ENCODE measurements at places on chromosomes 2 and 18.

DNA sequence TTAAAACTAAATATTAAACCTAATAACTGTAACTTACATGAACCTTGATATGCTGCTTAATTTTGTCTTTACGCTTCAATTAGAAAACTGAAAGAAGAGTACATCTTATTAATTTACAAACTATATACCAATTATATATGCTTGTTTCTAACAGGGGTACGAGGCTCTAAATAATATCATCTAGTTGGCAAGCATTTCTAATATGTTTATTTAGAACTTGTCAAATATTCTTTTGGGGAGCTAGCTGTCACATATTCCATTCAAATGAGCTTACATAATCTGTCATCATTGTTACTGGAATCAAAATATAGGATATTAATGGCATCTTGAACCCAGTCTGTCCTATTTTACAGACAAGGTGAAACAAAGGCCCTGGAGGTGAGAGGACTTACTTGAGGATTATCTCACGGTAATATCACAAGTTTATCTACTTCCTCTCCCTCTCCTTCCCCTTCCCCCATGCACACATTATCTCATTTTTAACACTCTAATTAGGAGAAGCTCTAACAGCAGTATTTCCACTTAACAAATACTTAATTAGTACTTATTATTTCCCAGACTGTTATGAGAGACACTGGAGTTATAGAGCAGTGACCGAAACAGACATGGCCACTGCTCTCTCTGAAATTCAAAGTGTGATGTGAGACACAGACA is 3.5 kb downstream of the PRKD3 start:
- DNase-seq, result no peak

GRCh38 chr2:120856421-120856862 is 120.8 kb downstream of the GLI2 start:
- DNase-seq, result peak; percentile 81

GRCh38 chr2:190554357-190555006 is 20.0 kb upstream of the NEMP2 start:
- DNase-seq, result no peak

DNA sequence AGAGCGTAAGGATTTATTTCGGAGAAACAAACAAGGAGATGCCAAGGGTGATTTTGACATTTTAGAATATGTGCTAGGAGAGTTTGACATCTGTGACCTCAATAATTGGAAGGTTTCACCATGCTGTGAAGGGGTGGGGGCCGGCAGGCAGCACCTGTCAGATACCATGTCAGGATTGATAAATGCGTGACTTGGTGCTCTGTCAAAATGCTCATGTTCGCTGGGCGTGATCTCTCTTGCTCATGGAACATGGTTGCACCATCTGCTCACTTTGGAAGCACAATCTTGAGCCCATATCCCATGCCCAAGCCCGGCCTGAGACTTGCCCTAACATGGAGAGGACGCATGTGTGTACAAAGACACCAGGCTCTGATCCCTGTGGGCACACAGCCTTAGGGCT is 347.6 kb downstream of the RNF144A start:
- DNase-seq, result no peak

DNA sequence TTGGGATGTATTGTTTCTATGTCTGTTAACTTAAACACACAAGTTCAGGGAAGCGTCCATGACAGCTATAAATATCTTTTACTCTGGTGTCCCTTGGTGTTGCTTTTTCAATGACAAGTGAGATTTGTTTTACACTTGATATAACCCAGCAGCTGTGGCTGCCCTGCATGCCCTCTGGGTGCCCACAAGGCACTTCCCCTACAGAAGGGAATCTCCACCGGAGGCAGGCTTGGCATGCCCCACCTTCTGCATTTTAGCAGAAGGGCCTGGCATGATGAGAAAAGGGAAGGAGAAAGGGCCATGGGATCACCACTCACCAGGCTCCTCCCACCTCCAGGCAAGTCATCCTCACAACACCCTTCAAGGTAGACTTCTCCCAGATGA is 68.7 kb downstream of the TMEM247 start:
- no peak for DNase-seq

DNA sequence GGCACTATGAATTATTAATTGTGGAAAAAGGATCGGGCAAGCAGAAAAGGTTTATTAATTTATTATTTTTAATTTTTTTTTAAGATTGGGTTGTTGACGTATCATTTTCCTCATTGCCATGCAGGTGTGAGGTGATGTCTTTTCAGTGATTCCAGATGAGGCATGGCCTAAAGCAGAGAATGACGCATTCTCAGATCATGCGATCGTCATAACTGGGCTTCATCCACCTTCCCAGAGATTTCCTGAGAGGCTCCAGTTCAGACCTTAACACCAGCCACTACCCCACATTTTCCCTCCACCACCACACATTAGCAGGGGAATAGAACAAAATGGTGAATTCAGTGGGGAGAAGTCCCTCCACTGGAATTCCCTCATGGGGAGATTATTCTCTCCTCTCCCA is 518.4 kb upstream of the SPHKAP start:
- no peak for DNase-seq

GRCh38 chr2:135183822-135184221 is 131.7 kb downstream of the RAB3GAP1 start:
- DNase-seq, result peak; percentile 29

DNA sequence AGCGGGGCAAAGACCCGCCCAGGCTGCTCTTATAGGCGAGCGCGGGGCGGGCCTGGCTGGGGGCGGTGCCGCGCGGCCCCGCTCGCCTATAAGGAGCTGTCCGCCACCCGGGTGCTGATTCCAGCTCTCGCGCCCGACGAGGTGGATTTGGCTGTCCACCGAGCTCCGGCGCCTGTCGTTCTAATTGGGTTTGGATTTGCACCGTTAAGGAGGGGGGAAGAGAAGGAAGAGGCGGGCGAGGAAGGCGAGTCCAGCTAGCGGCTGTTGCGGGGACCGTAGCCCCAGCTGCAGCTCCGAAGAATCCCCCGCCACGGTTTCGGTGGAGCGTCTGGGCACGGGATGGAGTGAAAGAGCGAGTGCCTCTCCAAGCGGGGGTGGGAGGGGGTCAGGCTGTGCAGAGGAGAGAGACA is at the start of gene CNTNAP5:
CNTNAP5 (plus strand) TSS at position 117 of the 410 bp plus-strand sequence. CDS start 364 bp downstream, outside the sequence.
- peak; percentile 29 for DNase-seq

GRCh38 chr18:68466672-68467071 is 248.2 kb downstream of the TMX3 start:
- no peak for DNase-seq

DNA sequence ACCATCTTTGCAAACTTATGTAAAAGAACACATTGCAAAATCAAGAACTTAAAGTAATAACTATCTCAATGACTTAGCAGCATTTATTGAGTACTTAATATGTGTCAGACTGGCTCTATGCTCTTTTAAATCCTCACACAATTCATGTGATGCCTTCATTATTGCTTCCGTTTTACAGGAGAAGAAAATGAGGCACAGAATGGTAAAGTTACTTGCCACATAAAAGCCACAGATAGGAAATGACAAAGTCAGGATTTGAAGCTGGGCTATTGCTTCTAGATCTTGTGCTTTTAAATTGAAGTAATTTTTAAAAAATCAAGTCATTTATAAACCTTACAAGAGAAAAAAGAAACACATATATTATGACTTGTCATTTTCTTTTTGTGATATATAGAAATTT is 174.2 kb downstream of the WDR7 start:
- DNase-seq, result no peak

GRCh38 chr2:241764275-241765241 is 12.1 kb upstream of the GAL3ST2 start:
- DNase-seq, result no peak

DNA sequence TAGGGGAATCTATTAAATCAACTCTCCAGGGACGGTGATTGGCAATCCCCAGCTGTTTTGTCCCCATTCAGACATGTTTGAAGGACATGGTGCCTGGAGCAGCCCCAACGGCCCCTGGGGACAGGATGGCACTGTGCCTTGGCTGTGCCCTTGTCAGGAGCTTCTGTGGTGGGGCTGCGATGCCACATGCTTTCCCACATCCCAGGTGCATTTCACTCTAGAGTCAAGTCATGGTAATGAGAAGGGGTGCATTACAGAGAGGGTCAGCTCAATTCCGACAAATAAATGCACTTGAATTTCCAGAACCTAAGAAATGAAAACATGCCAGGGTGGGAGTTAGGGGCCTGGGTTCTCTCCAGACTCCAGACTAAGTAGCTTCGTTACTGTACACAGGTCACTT is 289.4 kb upstream of the PXDN start:
- DNase-seq, result no peak

DNA sequence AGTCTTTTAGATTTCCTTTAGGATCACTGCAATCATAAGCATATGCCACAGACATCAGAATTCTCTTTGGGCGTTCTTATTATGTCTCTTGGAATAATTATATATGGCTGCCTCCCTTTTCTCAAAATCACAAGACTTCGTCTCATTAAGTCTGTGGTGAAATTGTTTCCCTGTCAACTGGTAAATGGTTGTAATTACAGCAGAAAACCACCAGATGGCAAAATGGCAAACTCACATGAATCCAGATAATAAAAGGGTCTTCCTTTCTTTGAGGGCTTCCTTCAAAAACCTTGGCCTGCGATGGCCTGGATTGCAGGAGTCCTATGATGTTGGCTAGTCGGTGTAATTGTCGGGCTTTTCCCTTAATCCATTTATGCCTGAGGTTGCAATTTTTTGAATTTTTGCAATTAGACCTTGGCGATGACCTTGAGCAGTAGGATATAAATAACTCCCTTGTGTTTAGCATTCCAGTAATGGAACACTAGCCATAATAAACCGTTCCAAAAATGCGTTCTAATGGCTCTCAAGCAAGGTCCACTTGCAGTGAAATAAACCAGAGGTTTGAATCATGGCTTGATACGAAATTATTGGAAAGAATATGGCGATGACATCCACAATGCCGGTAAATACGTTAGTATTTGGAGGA is 656.4 kb downstream of the MBD2 start:
- peak; percentile 39 for DNase-seq

- no peak for DNase-seq
These were observed 143.1 kb upstream of the COPS8 start for GRCh38 chr2:236942554-236942953.

DNA sequence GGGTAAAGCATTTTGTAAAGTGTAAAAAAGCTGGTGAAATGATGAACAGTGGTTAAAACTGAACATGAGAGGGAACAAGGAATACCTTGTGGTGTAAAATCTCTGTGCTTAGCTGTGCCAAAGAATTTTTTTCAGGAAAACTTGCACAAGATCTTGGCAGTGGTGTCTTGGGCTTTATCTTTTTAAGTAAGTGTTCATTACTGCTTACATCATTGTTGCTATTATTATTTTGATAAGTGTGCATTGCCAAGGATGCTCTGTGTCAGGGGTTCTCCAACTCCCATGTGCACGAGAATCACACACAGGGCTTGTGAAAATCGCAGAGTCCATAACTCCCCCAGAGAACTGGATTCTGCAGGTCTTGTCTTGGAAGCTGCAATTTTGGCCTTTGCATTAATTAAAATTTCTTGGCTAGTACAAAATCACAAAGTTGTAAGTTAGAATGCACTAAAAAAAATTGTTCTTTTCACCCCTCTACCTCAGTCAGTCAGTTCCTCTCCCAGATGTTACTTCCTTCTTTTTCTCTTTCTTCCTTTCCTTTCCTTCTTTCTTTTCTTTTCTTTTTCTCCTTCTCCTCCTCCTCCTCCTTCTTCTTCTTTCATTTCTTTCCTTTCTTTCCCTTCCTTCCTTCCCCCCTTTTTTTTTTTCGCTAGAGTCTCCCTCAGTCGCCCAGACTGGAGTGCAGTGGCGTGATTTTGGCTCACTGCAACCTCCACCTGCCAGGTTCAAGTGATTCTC is 37.8 kb downstream of the GATA6 start:
- no peak for DNase-seq

DNA sequence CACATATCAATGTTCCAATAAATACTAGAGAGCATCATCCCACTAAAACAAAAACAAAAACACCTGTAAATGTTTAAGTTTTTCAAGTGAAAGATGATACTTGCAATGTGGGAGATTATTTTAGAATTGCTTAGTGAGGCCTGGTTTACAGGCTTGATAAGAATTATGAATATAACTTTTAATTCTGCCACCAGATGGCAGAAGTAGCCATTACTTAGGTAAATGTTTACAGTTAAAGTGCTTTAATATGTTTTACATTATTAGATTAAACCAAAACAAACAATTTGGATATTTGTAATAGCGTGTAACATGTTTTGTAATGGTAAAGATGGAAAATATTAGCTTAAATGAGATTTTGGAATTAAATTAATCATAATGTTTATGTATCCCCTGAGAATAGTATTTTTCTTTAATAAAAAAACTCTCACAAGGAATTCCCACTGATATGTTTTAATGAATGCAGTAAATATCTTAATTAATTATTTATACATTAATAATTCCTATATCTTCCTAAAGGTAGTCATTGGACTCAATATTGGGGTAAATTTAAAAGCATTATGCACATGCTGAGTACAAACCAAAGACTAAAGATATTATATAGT is 522.0 kb downstream of the SPAG16 start:
- peak; percentile 19 for DNase-seq

DNA sequence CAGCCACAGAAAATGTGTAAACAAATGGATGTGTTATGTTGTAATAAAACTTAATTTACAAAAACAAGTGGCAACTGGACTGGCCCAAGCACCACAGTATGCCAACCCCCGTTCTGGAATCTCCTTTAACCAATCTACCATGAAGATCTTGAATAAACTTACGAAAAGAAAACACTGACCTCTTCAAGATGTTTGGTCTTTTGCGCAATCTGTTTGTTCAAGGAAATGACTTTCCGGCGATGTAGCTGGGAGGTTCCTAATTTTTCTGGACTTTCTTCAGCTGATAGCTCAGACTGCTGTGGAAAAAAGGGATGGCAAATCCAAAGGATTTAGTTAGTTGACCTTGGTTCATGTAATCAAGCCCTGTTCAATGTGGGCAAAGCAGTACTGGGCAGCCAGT is 55.7 kb downstream of the CCDC93 start:
- peak; percentile 80 for DNase-seq

GRCh38 chr18:22674272-22674671 is 256.6 kb upstream of the CTAGE1 start:
- DNase-seq, result peak; percentile 94

GRCh38 chr2:234690569-234691213 is 193.8 kb upstream of the ARL4C start:
- DNase-seq, result peak; percentile 68

DNA sequence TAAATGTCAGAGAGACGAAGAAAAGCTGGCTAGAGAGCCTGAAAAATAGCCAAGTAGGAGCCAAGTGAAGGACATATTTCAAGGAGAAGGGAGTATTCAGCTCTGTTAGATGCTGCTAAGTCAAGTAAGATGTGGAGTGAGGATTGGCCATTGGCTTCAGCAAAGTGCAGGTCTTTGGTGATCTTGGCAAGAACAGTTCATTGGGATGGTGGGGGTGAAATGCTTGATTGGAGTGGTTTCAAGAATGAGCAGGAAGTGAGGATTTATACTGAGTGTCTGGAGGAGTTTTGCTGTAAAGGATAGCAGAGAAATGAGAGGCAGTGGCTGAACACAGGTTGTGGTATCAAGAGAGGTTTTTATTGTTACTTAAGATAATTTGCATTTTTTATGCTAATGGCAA is 139.7 kb downstream of the PRPF40A start:
- no peak for DNase-seq

GRCh38 chr2:68018727-68019126 is 44.1 kb downstream of the C1D start:
- DNase-seq, result no peak

GRCh38 chr18:8610459-8610851 is 1.2 kb downstream of the RAB12 start:
- no peak for DNase-seq

Data from fibroblast of skin of back (primary cell).